HL-60 (cell line): ENCODE measurements at places on chromosomes 3 and 15.

- DNase-seq: no peak
Measured at GRCh38 chr3:16383864-16384263, 118.9 kb downstream of the OXNAD1 start.

- no peak for DNase-seq
Measured at GRCh38 chr3:17259685-17260084, 374.9 kb downstream of the PLCL2 start.

GRCh38 chr3:130700541-130700940 lies 46.1 kb downstream of the PIK3R4 start:
- no peak for DNase-seq

DNA sequence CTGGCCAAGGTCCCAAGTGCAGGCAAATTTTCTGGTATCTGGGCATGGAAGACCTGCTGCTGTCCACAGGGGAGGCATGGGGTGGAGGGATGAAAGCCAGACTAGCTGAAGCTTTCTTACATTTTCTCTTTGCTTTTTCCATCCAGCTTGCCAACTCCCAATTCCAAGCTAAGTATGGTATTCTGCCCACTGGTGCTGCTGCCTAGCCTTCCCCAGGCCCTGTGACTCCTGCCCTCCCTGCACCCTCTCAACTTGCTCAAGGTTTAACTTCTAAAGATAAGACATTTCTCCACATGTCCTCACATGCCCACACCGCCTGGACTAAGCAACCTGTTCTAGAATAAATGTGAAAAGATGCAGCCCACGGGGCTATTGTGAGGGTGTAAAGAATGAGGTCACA lies 59.5 kb upstream of the HACD2 start:
- no peak for DNase-seq

DNA sequence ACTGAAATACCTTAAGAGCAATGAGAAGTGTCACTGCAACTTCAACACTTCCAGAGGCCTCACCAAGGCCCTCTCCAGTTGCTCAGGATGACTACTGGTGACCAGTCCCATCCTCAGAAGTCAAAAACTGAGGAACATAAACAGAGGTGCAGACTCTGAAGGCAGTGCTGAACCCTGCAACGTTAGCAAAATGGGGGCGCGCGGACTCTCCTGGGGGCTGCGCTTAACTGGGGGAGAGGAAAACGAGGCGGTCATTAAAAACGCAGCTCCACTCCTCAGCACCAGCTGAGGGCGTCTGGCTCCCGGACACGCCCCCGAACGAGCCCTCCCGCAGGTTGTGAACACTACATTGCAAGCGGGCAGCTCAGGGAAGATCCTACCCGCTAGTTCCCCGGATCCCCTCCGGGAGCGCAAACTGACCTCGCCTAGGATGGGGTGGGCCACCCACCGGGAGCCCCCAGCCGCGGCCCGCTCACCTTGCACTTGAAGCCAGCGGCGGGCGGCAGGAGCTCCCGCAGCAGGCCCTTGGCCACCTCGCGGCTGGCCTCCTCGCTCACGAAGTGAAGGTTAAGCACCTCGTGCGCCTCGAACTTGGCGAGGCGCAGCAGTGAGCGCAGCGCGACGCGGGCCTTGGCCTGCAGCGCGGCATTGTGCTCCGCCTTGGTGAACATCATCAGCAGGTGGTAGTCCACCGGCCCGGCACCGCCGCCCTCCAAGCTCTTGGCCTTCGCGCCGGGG lies 711 bp downstream of the XXYLT1 start:
- peak; percentile 51 for DNase-seq

GRCh38 chr3:120442975-120443517 lies 7.7 kb downstream of the FSTL1 start:
- no peak for DNase-seq

- DNase-seq: no peak
Measured at GRCh38 chr15:85707519-85708338, 87.0 kb downstream of the KLHL25 start.

DNA sequence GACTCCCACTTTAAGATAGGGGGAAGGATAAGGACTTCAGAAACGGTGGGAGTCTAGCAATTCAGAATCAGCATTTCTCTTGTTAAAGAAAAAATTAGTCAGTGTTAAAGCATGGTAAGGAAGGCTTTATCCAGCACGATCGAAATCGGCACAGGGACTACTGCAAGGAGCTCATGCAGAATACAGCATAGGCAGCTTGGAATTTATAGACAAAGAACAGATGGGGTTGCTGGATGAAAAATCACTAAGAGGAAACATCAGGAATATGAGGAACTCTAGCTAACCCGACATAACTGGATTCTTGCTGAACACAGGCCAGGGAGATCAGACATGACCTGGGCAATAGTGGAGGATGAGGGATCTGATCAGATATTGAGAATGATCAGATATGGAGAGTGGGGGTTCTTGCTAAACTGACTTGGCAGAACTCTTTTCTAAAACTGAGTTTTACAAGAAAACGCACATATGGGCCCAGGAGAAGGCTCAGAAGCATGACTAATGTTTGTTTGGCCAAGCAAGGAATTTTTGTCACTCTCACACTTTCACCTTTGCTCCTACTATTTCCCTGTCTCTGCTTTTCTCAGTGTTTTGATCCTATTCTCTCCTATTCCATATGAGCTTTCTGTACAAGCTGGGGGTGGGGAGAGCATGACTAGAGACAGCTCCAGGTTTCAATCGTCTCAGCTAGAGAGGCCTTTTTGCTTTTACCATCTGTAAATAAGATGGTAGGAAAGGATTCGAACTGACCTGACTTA lies 3.9 kb upstream of the PLCH1 start:
- DNase-seq: no peak

DNA sequence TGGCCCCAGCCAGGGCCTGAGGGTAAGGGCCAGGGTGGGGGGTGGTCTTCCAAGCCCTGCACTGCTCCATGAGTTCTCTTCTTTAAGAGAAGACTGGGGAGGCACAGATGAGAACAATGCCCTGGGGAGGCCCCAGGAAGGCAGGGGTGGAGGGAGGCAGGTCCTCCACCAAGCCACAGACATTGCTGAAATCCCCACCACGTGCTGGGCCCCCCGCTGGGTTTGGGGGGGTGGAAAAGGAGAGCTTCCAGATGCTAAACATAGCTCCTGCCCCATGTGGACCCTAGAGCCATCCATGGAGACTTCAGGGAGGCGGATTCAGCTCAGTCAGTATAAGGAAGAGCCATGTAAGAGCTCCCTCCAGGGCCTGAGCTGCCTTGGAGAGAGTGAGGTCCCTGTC lies 157.8 kb upstream of the LINGO1 start:
- DNase-seq: no peak

DNA sequence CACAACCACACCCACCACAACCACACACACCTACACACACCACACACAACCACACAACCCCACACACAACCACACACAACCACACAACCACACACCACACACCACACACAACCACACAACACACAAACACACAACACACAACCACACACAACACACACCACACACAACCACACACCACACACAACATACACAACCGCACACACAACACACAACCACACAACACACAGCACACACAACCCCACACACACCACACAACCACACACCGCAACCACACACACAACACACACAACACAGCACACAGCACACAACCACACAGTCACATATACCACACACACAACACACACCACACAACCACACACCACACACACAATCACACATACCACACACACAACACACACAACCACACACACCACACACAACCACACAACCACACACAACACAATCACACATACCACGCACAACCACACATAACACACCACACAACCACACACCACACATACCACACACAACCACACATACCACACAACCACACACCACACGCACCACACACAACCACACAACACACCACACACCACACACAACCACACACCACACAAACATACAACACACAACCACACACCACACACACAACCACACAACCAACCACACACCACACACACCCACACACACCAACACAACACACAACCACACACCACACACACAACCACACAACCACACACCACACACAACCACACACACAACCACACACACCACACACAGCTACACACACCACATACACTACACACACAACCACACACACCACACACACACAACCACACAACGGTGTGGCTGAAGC lies 23.7 kb downstream of the CPN2 start:
- no peak for DNase-seq

DNA sequence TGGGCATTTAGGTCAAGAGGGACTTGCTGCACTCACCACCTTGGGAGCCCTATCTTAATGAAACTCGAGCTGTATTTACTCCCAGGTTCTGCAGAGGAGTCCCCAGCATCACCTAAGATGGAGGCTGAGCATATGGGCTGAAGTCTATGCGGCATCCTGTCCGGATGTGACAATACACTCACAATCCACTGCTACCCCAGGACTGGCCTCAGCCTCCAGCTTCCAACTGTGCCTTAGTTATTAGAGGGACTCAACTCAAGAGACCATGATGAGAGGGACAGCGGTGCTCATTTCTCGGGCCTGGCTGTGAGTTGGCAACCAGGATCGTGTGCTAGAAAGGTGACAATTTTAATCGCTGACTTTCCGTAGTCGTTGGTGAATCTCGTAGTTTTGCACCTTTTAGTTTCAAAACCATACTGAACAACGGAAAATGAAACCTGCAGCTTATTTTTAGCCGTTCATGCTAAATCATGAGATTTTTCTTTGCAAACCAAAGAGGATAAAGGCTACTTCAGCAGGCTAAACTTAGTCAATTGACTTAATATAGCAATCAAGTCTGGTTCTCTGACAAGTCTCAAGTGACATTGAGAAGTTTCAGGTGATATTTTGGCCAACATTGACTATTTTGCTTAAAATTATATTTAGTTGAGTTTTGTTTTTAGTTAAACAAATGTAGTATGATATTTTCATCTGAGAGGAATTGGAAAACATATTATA lies 11.1 kb downstream of the ZBTB38 start:
- no peak for DNase-seq

DNA sequence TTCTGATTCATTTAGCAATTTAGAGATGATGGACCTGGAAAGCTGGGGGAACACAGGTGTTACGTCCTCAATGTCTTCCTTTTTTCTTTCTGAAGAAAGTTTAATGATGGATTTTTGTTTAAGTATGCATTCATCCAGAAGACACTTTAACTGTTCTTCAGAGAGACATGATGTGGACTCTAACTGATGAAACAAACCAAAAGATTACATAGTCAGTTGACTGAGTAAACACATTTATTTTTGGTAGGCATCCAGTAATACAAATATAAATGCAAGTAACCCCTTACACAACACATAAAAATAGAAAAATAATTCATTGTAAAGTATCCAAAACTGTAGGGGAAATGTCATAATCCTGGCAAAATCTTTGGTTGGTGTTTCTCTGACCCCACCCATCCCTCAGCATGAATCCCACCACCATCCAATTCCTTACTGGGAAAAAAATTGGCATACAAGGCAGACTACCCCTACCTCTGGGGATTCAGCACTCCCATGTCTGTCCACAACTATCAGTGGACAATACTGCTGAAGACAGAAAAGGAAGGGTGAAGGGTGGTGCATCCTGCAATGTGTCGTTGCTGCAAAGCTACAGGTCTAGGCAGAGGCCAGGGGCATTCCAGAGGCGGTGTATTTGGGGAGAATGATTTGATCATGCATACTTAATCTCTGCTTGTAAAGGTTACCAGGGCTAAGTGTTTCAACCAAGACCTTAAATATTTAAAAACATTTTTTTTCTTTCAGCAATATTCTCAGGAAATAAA lies 37.4 kb downstream of the THBS1 start:
- no peak for DNase-seq

DNA sequence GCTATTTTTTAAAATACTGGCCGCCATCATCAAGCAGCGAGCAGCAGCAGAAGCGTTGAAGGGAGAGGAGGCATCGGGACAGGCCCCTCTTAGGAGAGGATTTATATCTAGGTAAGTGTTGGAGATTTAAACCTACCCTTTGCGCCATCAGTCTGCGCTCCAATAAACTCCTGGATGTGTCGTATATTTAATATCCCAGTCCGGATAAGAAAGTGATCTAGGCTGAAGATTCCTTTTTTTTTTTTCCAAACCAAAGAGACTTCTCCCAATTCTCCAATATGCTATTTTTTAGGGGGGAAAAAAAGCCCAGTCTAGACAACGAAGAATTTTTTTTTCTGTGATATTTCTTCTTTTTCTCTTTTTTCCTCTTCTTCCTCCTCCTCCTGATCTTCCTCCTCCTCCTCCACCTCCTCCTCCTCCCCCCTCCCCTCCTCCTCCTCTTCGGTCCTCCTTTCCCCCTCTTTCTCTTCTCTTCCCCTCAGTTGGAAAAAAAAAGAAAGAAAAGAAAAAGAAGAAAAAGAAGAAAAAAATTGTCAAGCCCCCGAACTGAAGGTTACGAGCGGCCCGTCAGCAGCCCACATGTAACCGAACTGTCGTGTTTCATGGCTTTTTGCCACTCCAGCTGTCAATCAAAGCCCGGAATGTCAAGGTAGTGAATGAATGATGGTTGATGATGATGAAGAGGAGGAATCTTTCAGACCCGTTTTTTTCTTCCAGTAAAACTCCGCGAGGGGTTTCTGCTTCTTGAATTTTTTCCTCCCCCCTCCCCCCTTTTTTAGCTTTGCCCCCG lies 835 bp downstream of the MEIS2 start:
- DNase-seq: no peak

DNA sequence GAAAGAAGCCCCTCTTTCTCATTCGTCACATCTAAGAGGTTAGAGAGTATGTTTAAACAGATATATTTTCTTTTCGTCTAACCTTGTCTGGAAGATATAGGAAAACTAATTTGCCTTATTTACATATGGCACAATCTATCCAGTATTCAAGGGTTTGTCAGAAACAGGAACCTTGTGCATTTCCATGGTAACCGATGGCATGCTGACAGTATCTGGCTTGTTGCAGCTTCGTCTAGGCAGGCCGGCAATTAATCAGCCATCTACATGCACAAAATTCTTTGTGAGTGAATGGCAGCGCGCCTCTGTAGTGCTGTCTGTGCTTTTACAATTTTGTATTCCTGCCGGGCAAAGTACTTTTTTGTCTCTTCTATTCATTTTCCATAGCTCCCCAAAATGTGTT lies 294.0 kb upstream of the SOX2 start:
- DNase-seq: peak; percentile 13

- DNase-seq: no peak
Measured at GRCh38 chr15:50907601-50908208, 778 bp upstream of the AP4E1 start.

- DNase-seq: no peak
Measured at GRCh38 chr3:94173673-94174434, 111.0 kb downstream of the NSUN3 start.

- DNase-seq: no peak
Measured at GRCh38 chr3:183897606-183898005, 12.9 kb upstream of the PARL start.

DNA sequence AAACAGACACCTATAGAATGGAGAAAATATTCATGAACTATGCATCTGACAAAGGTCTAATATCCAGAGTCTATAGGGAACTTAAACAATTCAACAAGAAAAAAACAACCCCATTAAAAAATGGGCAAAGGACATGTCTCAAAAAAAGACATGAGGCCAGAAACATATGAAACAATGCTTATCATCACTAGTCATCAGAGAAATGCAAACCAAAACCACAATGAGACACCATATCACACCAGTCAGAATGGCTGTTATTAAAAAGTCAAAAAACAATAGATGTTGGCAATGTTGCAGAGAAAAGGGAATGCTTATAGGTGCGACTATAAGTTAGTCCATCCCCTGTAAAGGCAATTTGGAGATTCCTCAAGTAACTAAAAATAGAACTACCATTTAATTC lies 11.4 kb upstream of the HDGFL3 start:
- no peak for DNase-seq

- no peak for DNase-seq
Measured at GRCh38 chr15:71447328-71448250, 332.3 kb downstream of the THSD4 start.
